ENCODE measurements at places on chromosomes 5 and 9.
A peak's percentile ranks its signal among the peaks of the same experiment; 100 is the strongest.

GRCh38 chr9:70563431-70564204 lies 149.2 kb upstream of the KLF9 start:
- peak; percentile 67 for DNase-seq

DNA sequence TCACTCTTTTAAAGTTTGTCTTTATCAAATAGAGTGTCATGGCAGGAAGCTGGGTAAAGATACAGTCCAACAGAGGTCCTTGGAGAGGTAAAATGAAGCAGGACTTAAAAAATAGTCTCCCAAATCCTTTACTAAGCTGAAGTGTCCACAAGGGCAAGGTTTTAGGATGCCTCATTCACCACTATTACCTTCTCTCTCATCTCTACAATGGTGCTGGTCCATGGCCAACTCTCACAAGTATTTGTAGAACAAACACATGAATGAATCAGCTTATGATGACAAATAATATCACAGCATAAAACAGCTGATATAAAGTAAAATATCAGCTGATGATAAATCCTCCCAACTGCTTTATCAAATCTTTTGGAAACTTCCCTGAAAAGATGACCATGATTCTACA lies 162.3 kb upstream of the ZNF462 start:
- DNase-seq, result no peak

DNA sequence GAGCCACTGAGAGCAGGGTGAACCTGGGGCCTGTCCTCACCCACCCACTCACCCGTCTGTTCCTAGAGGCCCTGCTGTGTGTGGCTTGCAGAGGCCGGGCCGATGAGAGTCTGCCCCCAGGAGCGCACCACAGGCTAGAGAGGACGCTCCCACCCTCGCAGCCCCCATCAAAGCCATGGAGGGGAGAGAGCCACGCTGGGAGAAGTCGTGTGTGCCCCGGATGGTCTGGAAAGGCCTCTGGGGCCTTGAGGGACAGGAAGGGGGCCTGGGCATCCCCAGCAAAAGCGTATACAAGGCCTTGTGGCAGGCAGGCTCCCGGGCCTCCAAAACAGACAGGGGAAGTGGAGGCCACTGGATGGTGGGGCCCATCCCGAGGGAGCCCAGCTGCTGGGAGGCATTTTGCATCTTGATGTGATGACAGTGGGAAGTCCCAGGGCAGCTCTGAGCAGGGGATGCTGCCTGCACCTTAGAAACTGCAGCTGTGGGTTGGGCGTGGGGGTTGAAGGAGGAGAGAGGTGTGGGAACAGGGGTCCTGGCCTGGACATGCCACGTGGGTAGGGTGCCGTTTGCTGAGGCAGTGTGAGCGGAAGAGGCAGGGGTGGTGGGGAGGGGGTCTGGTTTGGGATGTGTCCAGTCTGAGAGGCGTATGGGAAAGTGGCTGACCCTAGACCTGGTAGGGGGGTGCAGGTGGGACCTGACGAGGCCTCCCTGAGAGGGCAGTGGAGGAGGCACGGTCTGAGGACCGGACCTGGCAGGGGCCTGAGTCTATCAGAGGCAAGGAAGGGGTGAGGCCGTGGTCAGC lies 43.0 kb upstream of the NOTCH1 start:
- peak; percentile 14 for DNase-seq

DNA sequence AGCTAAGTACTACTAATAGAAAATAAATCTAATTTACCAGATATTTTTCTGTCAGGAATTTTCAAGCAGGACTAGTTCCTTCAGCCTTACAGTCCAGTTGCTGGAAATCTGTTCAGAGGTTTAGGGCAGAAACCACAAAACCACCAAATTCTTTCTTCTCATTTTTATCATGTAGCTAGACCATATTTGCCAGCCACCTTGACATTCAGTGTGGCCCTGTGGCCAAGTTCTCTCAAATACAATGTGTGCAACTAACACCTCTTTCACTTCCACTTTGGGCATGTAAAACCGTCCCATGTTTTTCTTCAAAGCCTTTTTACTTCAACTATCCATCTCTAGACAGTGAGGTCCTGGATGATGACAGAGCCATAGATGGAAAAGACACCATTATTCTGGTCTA lies 1133.2 kb upstream of the CDH18 start:
- DNase-seq, result no peak

GRCh38 chr9:128280084-128280622 lies 4.1 kb downstream of the SWI5 start:
- no peak for DNase-seq

GRCh38 chr5:98085593-98085992 lies 687.9 kb upstream of the RGMB start:
- DNase-seq, result no peak

DNA sequence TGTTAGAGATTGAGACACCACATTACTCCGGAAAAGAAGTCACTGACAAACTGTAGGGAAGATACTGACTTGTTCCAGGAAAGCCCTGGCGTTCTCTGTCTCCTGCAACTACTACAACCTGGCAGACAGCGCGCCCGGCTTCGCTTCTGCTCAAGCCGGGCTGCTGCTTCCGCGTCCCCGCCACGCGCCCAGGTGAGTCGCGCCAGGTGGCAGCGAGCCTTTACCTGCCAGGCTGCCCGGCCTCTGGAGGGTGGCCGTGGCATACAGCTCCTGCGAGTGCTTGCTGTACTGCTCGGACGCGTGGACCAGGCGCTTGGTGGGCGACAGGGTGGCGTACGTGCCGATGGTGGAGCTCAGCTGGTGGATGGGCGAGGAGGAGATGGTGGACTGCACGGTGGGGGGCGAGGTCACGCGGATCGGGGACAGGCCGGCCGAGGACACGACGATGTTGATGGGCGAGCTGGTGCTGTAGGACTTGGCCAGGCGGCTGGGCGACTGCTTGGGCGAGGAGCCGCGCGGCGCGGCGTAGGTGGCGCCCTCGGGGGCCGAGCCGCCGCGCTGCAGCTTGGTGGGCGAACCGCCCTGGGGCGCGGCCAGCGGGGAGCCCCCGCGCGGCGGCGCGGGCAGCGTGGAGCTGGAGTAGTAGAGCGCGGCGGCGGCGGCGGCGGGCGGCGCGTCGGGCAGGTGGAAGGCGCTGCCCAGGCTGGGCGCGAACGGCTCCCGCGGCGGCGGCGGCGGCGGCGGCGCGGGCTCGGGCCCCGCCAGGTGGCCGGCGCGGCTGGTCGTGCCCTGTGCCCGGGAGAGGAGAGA lies 519.6 kb downstream of the CTNND2 start:
- DNase-seq, result peak; percentile 14

DNA sequence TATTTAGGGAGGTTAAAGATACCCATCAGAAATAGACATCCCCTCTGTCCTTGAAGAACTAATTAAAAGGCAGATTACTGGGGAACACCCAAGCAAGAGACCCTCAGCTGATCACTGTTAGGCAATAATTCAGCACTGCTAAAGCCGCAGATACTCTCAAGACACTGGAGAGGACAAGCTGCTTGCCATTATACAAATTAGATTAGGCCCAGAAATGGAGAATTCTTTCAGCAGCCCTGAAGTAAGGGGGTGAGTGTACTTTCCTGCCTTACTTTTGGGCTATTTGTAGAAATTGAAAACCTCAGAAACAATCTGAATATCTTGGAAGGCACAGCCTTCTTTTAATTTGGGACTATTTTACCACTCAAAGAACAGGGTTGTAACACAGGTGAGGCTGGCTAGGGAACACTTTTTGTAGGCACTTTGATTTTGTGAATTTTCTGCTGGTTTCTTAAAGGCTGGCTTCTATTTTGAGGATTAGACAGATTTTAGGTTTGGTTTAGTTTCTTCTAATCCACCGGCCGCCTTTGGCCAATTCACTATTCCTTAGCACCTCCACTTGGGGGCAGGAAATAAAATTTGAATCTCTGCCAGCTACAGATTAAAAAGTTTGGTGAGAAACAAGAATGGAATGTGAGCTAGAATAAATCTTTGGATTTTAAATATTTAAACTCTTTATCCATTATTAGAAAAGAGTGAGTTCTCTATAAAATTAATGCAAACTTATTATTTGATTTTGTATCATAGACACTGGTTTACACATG lies 106.0 kb downstream of the SMARCA2 start:
- DNase-seq, result no peak

- DNase-seq, result no peak
Observed at GRCh38 chr5:88480801-88481499, 212.3 kb upstream of the TMEM161B start.

- no peak for DNase-seq
Observed at GRCh38 chr5:60036192-60036938, 142.8 kb upstream of the PDE4D start.

- DNase-seq, result no peak
Observed at GRCh38 chr9:114869845-114870244, 60.5 kb downstream of the TNFSF8 start.

DNA sequence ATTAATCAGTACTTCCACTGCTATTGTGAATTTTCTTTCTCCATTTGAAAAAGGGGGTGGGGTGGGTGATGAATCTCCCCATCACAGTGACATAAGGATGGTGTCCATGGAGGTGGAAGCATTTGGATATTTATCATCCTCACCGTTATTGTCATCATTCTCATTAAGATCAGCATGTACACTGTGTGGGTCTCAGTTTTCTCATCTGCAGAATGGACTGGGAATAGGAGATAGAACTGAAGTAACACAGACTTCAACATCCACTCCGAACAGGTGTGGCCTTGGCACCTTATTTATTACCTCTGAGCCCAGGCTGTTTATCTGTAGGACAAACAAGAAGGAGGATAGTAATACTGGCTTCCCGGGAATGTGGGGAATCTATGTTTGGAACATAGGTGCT lies 165.9 kb downstream of the PAPPA start:
- DNase-seq, result no peak

GRCh38 chr5:111415053-111415452 lies 97.3 kb downstream of the STARD4 start:
- peak; percentile 21 for DNase-seq

GRCh38 chr9:136808075-136808805 lies 492 bp downstream of the RABL6 start:
- peak; percentile 55 for DNase-seq

DNA sequence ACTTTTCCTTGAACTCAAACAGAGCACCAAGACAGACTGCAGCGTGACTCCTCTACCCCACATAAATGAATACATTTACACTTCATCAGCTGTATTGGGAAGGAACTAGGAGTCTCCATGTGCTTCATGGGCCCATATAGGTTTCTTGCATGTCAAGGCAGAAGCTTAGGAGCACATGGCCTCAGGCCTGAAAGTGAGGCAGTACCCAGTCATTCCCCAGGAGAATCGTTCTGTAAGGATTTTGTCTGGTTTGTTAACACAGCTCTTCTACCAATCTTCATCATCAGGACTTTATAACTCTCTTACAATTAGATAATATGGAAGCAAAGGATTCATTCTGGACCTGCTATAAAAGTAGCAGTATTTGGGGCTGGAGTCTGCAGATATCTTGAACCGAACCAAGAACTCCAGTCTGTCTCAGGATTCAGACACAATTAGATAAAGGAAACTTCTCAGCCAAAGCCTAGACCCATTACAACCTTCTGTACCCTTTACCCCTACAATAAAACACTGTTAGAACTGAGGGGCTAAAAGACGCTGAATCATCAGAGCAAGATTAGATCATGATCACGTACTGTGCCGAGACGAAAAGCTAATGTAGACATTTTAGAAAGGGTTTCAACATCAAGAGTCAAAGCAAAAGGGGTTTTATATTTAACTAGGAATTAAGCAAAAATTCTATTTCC lies 385.5 kb upstream of the SLC30A5 start:
- DNase-seq, result no peak

- no peak for DNase-seq
Observed at GRCh38 chr9:109270971-109271925, 49.6 kb downstream of the EPB41L4B start.

GRCh38 chr9:20043461-20043860 lies 254.6 kb upstream of the SLC24A2 start:
- no peak for DNase-seq

- DNase-seq, result no peak
Observed at GRCh38 chr9:122788831-122789230, at the start of gene OR5C1. Gene OR5C1 (plus strand): TSS chr9:122788933. CDS start chr9:122788933, 0 bp downstream.

DNA sequence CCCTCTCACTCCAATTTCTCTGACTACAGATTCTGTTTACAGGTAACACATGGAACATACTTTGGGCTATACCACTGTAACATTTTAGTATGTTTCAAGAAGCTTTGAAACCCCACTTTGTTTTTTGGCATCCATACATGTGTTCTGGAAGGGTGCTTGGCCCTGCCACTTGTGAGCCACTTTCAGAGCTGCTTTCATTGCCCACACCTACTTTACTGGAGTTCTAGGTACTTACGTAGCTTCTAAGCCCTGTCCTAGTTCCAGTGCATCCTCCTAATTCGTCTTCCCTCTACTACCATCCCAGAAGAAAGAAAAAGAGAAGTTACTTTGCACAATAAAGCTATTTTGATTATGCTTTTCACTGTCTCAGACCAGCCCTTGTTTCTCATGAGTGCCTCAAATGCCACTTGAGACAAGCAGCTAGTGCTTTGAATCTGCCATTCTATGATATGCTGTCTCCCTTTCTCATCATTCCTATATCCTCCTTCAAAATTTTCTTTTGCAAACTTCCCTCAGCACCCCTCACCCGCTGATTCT lies 26.5 kb upstream of the C5orf47 start:
- no peak for DNase-seq

DNA sequence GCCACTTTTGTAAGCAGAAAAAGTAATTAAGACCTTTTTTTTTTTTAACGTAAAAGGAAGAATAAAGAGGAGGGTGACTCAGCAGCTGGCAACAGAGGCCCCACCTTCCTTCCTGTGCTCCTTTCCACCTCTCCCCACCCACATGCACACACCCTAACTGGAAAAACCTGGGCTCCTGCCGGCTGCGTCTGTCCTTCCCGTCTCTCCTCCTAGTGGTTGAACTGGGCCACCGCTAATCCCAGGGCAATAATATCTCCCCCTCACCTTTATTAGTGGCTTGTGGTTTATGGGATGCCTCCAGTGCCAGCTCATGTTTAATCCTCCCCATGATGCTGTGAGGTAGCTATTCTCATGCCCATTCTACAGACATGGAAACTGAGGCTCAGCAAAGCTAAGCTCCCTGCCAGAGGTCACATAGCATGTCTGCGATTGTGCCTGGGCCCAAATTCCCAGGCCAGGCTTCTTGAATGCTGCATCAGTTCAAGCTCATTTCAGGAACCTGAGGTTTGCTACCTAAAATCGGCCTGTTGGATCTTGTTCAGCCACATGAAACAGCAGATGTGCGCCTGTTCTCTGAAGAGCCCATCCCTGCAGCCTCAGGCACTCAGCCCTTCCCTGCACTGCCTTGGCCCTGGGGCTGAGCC lies 60.9 kb upstream of the IL17B start:
- DNase-seq, result peak; percentile 35

- no peak for DNase-seq
Observed at GRCh38 chr9:127735530-127736185, 564 bp upstream of the TOR2A start.

- no peak for DNase-seq
Observed at GRCh38 chr5:1214936-1215220, 10.3 kb upstream of the SLC6A18 start.

- DNase-seq, result no peak
Observed at GRCh38 chr9:123637945-123638634, 282.1 kb downstream of the CRB2 start.

DNA sequence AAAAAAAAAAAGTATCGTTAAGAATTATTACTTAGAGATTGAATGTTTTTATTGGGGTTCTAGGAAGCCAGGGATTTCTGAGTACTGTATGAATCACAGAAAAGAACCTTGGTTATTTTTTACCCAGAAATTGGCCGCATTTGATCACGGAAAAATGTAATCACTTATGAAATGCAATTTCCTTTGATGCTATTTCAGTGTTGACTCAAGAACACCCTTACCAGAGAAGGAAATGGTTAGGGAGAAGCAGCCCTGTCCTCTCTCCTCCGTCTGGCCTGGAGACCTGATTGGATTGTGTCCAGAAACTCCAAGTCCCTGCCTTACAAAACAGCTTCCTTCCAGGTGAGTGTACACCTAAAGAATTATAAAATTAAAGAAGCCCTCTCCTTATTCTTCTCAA lies 116.7 kb downstream of the MED10 start:
- DNase-seq, result peak; percentile 7

- DNase-seq, result no peak
Observed at GRCh38 chr5:135448791-135449507, 1.8 kb upstream of the DCANP1 start.
